ENCODE measurements at places on chromosomes 6 and 20. TPM values are rescaled to one million over a fixed set of nuclear protein-coding genes. Genes with fewer than 3 reads are reported as not detected.
A peak's percentile ranks its signal among the peaks of the same experiment; 100 is the strongest.

GRCh38 chr6:145963216-145964068 lies 716 bp downstream of the SHPRH start:
- DNase-seq, result peak; percentile 14

GRCh38 chr20:6381887-6382286 lies 259.1 kb upstream of the FERMT1 start:
- DNase-seq, result no peak

- no peak for DNase-seq
Measured at GRCh38 chr6:24621626-24622289, 24.2 kb downstream of the KIAA0319 start.

DNA sequence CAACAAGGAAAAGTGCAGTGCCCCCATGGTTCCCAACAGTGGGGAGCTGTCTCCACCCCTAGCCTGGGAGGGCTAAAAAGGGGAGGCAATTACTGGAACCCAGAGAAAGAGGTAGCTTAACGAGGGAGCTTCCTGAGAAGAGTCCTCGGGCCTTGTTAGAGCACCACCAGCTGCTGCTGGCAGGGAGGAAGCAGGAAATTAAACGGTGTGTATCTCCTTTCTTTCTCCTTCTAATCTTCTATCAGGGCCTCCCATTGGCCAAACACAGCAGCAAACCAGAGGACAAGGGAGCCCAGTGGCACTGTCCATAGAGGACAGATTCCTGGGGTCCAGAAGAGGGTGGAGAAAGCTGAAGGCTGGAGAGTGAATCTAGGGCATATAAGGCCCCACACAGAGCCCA lies 7.6 kb upstream of the BTN2A2 start:
- DNase-seq, result no peak

DNA sequence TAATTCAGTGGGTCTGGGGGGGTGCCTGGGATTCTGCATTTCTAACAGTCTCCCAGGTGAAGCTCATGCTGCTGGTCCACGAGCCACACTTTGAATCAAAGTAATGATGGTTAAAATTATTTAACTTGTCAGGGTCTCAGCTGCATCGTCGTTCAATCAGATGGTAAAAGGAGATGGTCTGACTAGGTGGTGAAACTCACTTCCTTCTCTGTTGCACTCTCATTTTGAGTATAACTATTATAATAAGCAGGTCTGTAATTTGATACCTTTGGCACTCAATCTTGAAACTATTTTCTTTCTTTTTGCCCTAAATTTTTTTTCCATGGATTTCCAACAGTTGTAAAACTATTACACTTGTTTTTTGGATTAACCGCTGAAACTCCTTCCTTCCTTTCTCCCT lies 292.5 kb downstream of the FARS2 start:
- no peak for DNase-seq

The LHFPL5 gene
- total RNA-seq, result not detected
